ENCODE measurements at places on chromosomes 1 and 21.

- no peak for DNase-seq
Measured at GRCh38 chr1:211328084-211328694, 1.6 kb downstream of the TRAF5 start.

- no peak for DNase-seq
Measured at GRCh38 chr1:48936436-48936835, 159.7 kb upstream of the BEND5 start.

DNA sequence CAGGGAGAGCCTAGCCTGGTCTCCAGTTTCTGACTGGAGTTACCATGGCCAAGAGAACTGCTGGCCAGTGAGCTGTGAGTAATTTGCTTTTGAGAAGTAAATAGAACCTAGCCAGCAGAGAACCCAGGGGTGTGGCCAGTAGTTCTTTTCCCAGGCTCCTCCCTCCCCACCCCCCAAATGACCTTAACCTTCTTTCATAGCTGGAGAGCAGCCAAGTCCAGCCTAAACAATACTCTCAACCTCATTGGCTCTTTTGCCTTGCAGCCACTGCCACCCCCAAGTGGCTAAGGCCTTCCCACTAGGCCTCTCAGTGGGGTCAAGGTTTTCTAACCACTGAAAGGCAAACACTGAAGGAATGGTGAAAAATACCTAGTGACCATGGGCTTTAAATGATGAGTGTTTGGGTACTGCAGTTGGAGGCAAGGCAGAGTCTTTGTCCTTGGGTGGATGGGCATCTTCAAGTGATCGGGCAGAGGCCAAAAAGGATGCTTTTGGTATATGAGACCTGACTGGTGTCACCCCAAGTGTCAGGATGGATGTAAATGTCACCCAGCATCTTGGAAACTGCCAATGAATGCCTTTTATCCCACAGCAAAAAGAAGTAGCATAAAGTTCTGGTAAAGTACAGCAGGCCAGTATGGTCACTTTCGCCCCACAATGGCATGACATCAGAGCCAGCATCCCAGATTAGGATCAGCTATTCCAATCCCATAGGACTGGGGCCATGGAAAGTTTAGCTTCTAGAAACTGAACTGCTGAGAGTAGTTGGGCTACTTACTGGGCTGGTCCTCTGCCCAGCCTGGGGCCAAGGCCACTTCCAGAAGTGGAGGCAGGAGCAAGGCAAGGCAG, 3.5 kb upstream of the PIGV start:
- no peak for DNase-seq

DNA sequence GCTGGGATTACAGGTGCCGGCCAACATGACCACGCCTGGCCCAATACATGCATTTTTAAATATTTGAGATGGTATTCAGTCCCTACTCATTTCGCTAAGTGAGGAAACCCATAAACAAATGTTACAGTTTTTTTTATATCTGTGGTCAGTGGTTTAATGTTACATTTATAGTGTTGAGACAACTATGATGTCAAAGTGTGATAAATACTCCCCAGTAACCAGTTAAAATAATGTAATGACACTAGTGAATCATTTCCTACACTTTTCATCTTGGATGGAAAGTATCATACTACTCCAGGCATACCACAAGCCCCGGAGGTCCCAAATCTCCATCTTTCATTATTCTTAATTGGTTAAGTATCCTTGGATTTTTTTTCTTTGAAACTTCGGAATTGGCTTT, 87.5 kb upstream of the KIF26B start:
- DNase-seq, result no peak

- DNase-seq, result no peak
Measured at GRCh38 chr1:184513966-184514365, 127.1 kb downstream of the C1orf21 start.

- no peak for DNase-seq
Measured at GRCh38 chr1:24717887-24718650, 27.2 kb upstream of the CLIC4 start.

DNA sequence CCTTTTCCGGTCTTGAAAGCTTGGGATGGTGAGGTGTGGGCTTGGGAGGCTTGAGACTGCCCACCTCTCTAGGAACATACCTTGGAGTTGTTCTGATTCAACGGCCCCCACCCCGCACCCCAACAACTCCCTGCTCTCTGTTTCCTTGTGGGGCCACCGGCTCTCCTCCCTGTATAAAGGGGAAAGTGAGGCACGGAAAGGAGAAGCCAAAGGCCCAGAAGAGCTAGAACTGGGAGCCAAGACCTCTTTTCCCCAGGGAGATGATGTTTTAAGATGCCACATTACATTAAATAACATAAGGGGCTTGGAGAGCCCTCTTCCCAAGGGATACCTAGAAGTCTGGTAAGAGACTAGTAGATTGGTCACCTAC, 1.2 kb upstream of the DLGAP3 start:
- DNase-seq, result no peak

DNA sequence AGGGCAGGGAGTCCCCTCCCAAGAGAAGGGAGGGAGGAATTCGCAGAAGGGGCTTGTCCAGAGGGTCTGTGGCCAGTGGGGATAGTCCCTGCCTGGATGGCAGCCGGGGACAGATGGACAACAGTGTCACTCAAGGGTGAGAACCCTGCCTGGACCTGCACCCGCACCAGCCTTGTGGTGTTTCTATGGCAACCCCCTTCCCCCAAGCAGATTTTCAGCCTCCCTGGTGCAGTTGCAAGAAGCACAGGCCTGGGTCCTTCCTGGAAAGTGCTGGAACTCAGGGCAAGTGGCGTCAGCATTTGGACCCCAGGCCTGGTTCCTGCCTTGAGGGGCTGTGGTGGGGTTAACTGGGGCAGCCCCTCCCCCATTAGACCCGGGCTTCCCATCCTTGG, 83.8 kb upstream of the ACTL8 start:
- no peak for DNase-seq

GRCh38 chr1:27643600-27644368, 8.8 kb upstream of the FGR start:
- DNase-seq, result peak; percentile 75

DNA sequence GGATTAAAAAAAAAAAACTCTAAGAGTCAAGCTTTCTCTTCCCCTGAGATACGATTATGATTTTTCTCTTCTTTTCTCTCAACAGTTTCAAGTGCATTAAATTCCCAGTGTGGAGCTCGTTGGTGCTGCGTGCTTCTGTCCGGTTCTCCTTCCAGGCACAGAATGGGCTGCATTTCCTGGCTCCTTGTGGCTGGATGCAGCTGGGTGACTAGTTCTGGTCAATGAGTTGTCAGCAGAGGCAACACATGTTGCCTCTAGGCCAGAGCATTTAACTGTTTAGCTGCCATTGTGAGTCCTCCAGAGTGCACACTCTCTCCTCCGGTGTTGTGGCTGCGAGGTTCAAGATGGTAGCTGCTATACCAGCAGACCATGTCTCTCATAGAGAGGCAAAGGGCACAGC, 312.9 kb downstream of the RRAGC start:
- DNase-seq, result no peak

- DNase-seq, result no peak
Measured at GRCh38 chr1:183548116-183548515, 42.1 kb downstream of the NCF2 start.

DNA sequence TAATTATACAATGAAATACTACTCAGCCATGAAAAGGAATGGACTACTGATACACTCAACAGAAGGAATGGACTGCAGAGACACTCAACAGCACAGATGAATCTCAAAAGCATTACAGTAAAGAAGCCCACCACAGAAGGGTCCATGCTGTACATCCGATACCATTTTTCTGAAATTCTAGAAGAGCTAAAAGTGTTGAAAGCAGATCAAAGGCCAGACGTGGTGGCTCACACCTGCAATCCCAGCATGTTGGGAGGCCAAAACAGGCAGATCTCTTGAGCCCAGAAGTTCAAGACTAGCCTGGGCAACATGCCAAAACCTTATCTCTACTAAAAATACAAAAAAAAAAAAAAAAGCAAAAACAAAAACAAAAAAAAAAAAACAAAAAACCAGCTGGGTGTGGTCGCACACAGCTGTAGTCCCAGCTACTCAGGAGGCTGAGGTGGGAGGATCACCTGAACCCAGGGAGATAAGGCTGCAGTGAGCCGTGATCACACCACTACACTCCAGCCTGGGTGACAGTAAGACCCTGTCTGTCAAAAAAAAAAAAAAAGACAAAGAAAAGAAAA, 15.5 kb downstream of the PPP1R15B start:
- no peak for DNase-seq

GRCh38 chr1:229047840-229048620, 222.9 kb upstream of the RAB4A start:
- DNase-seq, result no peak

GRCh38 chr1:155001425-155001674, 1.3 kb upstream of the ZBTB7B start:
- no peak for DNase-seq

DNA sequence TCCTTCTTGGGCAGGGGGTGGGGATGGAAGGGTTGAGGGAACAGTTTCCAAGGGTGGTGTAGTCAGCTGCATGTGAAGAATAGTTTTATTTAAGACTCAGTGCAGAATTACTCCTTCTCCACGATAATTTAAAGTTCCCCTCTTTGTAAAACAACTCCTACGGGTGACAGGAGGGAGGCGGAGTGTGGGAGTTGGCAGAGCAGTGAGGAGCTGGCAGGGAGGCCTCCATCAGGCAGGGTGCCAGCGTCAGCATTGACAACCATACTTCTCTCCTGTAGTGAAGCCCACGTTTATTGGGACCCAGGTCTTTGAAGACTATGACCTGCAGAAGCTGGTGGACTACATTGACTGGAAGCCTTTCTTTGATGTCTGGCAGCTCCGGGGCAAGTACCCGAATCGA, 93.8 kb downstream of the MTR start:
- DNase-seq, result no peak
